ENCODE measurements at places on chromosomes 12 and 14.

DNA sequence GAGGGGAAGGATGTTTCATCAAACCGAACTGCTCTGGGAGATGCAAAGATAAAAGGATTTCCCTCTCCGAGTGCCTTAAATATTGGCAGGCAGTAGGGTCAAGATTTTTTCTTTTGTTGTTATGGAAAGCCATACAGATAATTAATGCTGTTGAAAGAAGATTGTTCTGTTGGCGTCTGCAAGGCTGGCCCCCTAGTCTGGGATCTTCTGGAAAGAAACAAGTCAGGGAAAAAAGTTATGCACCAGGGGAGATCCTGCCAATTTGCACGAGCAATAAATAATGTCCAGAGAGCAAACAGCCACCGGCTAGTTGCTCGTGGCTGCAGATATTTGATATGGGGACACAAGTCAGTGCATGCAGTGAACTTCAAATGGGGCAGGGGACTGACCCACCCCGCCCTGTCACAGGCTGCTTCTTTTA lies 202.1 kb upstream of the MYL2 start:
- DNase-seq, result no peak

- no peak for DNase-seq
These were observed 14.3 kb downstream of the EXOC3L4 start for GRCh38 chr14:103108749-103109207.

GRCh38 chr12:7934091-7934888 lies 1.7 kb downstream of the SLC2A3 start:
- DNase-seq, result no peak

DNA sequence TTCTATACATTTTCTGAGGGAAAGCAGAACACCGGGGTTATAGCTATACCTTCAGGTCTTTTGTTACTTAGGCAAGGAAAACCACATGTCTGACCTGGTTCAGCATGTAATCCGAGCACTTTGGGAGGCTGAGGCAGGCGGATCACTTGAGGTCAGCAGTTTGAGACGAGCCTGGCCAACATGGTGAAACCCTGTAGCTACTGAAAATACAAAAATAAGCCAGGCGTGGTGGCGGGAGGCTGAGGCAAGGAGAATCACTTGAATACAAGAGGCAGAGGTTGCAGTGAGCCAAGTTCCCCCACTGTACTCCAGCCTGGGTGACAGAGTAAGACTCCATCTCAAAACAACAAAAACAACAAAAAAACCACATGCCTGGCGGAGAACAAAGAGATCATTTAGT lies 177.6 kb downstream of the ACSS3 start:
- DNase-seq, result no peak

- no peak for DNase-seq
These were observed 33.0 kb upstream of the PRMT8 start for GRCh38 chr12:3458041-3458440.

DNA sequence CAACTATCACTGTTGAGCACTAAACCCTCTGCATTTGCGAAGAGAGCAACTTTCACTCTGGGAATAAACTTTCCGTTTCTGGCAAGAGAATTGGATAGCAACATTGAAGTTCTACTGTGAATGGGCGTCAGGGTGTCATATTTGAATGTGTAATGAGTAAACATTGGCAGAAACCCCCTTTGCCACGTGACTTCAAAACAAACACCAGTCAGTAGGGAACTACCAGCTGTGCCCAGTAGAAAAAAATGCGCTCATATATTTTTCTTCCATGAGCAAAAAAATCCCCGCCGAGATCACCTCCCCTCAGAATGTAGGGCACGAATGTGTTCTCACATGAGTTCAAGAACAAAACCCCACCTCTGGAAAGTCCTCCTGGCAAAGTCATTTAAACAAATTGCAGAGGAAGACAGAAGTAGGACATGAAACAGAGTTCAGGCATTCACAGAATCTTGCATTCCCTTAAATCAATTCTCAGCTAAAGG lies 80.6 kb downstream of the BTG1 start:
- DNase-seq, result peak; percentile 64

DNA sequence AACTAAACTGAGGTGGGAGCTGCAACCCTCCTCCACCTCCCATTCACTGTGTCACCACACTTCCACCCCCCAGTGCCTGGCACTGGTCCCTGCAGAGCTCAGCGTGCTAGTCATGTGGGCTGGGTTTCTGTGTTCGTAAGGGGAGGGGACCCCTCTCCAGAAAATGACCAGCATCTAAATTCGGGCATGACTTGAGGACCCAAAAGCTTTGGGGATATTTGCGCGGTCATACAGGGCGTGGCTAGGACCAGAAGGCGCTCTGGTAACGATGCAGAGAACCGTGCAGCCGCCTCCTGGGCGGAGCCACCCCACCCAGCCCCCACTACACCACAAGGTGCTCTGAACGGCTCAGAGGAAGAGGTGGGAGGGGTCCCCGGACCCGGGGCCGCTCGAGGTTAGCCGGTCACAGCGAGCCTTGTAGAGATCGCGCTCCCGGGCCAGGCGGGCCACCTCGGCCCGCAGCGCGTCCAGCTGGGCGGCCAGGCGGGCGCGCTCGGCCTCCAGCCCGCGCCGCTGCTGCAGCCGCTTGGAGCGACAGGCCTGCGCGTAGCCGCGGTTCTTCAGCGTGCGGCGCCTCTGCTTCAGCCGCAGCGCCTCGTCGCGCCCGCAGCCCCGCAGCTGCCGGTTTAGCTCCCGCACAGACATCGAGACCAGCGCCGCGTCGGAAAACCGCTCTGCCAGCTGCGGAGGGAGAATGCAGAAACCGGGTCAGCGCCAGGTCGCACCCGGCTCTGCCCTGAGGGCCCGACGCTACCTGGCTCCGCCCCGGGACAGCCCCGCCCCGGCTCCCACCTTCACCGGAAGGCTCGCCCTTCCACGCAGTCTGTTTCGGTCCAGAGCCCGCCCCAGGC lies 9.8 kb downstream of the CPNE6 start:
- peak; percentile 63 for DNase-seq

DNA sequence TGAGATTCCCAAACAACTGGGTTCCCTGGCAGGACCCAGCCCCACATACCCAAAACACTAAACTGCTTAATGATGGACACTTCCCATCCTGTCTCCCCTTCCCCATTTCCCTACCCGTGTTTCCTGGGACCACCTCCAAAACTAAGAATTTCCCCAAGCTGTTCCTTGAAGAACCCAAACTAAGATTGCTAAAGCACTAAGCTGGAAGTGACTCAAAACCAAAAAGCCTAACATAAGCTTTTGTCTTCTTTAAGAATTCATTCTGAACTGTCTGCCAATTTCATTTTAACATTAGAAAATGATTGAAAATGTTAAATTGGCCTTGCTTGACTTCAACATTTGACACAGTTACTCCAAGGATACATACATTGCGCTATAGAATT lies 29.5 kb upstream of the STAB2 start:
- DNase-seq, result no peak

- DNase-seq, result no peak
These were observed 186.3 kb upstream of the PLEKHA5 start for GRCh38 chr12:18943200-18943599.

GRCh38 chr12:53947743-53948142 lies 7.0 kb upstream of the HOXC12 start:
- DNase-seq, result no peak

DNA sequence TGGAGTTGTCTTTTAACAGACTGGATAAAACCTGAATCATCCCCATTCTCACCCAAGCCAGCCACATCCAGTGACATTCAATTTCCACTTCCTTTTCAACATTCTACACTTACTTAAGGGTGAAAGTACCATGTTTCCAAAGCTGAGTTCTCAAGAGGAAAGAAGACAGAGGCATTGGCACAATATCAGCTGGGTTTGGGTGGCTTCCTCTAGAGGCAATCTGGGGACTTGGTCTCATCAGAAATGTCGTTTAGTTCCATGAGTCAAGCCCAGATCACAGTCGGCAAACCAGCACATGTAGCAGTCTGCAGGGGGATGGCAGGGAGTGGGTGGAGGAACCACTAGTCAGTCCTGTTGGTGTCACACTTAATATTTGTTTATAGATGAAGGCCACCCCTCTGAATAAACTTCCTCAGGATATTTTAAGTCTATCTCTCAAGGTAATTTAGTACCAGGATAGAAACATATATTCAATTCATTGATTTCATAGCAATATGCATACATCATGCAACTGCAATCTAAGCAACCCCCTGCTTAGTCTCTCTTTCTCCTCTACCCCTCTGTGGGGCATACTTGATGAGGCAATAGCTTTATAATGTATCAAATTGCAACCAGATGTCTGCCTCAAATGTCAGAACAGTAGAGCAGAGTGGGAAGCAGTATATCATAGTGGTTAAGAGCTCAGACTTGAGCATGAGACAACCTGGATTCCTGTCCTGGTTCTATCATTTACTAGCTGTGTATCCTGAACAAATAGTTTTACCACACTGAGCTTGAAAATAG lies 3.0 kb downstream of the SRRM4 start:
- no peak for DNase-seq

- no peak for DNase-seq
These were observed 30.8 kb downstream of the ADCK1 start for GRCh38 chr14:77830692-77831091.
